AG09319 (cell line): ENCODE measurements at places on chromosomes 3 and 15.

DNA sequence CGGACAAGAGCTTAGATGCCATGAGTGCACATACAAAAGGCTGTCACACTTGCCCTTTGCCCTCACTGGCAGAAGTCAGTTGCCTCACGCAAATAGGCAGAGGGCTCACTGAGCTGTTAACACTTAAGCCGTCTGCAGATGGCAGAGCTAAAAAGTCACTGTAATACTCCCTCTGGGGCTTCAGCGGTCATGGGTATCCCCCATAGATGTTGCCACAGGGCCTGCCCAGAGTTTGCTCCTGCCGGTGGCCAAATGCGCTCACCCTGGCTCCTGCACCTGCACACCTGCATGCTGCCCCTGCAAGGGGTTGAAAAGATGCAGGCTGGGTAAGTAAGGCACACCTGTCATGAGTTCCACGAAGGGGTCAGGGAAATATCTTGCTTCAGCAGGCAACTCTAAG is 741.5 kb downstream of the EDEM1 start:
- no peak for DNase-seq

GRCh38 chr15:83644439-83644838 is 9.5 kb upstream of the ADAMTSL3 start:
- no peak for DNase-seq

- no peak for DNase-seq
Observed at GRCh38 chr15:62150445-62150844, 14.6 kb downstream of the C2CD4B start.

DNA sequence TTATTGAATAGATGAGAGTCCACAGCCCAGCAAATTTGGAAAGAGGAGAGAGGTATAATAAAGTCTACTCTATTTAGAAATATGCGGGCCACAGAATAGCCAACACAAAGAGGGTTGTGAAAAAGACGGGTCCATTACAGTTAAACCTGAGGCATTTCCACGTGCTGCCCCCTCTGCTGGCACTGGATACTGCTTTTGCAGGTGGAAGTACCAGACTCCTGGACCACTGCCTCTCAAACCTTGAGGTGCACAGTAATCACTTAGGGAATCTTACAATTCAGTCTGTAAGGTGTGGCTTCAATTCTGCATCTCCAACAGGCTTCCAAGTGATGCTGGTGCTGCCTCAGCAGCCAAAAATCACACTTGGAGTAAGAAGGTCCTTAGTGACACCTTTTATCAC is 3.0 kb upstream of the TFDP2 start:
- no peak for DNase-seq

GRCh38 chr3:29201604-29202003 is 79.3 kb upstream of the RBMS3 start:
- DNase-seq: no peak

DNA sequence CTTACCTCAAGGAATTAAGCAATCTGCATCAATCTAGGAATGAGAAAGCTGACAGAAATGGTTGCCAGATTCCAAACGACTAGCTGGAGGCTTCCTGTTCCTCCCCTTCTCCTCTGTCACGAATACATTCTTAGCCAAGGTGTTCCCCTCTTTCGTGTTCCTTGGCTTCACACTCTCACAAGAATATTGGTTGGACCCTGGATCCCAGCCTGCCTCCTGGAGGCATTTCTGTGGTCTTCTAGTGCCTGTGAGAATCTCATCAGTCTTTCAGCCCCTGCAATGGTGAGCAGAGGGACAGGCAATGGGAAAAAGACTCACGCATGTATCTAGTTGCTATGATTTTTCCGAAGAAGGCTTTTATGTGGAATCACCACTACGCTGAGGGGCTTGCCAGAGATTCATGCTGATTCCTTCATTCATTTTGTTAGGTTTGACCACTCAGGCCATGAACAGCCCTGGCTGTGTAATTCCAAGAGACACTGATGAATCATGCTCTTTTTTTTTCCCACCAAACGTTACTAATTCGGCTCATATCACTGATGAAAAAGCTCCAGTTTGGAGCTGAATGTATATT is 1.6 kb upstream of the P3H2 start:
- no peak for DNase-seq

DNA sequence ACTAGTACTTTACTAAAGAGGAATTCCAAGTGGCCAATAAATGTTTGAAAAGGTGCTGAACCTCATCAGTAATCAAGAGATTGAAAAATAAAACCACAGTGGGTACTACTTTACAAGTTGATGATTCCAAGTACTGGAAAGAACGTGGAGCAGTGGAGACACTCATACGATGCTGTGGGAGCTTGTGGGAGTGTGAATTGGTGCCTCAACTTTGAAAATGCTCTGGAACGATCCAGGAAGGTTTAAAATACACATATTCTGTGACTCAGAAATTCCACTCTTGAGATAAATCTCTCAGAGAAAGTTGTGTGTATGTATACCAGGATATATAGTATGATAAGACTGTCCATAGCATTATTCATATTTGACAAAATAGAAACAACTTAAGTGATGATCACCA is 9.3 kb downstream of the LRCH3 start:
- no peak for DNase-seq

GRCh38 chr3:146189519-146190173 is 28.7 kb upstream of the PLOD2 start:
- DNase-seq: peak; percentile 19

GRCh38 chr3:13073326-13074005 is at the start of gene IQSEC1:
TSS of gene IQSEC1 (minus strand) at chr3:13073429. CDS start at chr3:13073014, 415 bp downstream.
- DNase-seq: no peak

DNA sequence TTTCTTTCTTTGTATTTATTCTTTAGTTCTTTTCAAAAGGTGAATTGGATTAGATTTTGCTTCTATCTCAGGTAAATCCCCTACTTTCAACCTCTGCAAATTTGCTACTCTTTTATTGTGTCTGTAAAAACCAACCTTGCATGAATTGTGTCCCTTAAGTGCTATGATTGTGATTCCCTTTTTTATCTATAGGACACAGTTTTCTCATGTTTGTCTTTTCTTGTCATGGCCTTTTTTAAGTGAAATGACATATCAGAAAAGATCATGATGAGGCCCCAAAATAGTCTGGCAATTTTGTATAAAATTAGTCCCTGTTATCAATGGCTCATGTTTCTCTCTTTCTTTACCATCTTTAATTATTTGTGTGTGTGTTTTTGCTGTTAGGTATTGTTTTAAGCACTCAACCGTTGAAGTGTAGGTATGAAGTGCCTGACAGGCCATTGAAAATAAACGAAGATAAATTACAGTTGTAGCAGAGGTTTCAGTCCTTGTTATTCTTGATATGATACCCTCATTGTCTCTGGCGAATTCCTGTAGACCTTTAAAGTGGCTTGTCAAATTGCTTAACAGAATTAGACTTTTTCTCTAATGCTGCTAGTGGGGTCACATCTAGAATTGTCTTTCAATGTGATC is 184.3 kb downstream of the UBE2E2 start:
- no peak for DNase-seq

- no peak for DNase-seq
Observed at GRCh38 chr3:195097331-195098255, 173.4 kb downstream of the XXYLT1 start.

GRCh38 chr15:43266834-43267233 is at the start of gene TGM5:
TSS of gene TGM5 (minus strand) at chr15:43266928. CDS start at chr15:43266849, 79 bp downstream.
- DNase-seq: no peak

DNA sequence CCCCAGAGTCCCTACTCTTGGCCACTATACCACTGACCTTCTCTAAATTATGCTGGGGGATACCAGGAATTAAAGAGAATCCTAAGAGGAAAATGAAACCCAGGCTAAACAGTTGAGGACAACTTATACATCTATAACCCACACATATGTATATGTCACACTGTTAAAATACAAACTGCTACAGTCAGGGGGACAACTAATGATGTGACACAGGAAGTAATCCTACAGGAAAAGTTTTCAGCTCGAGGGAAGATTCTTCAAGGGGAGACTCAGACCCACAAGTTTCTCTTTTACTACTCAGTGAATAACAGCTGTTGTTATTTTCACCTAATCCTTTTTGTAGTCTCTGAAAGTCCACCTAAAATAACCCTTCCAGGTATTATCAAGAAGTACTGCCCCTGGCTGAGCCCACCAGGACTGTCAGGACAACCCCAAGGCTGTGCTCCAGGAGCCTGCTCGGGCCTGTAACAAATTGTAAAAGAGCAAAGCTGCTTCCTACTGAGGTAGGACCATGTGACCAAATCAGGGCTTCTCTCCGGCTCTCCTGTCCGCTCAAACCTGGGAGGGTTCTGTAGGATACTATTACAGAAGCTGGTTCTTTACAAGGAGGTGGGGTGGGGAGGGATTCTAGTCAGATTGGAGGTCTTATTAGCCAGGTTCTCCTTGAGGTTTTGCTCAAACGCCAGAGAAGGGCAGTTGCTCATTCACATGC is 91.6 kb downstream of the SRGAP3 start:
- DNase-seq: no peak

DNA sequence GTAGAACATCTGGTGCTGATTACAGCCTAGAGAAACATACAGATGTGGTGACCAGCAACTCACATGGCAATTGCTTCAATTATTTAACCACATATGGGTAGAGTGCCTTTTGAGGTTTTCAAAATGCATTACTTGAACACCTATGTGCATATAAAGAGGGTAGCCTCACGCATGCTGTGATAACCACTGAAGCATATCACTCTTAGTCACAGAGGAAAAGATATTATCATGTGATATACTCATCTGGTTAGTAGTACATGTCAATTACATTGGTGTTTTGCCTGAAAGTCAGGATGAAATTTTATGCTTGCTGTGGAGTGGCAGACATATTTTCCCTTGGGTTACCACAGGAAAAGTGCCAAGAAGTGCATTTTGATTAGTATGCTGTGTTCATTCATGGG is 459.3 kb upstream of the AGTR1 start:
- DNase-seq: no peak

DNA sequence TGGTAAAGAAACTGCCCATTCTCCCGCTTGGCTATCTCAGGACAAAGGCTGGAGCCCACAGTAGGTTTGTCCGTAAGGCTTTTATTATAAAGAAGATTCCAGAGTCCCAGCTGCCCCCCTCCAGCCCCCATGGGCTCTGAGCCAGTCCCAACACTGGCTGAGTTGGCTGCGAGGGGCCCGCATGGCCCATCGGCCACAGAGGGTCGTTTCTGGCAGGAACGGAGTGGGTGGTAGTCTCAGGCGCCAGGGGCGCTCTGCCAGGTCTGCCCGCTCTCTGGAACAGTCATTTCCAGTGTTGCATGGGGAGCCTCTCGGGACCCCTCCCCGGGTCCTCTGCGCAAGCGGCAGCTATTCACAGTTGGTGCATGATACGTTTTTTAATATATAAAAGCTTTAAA is 12.2 kb downstream of the H1-8 start:
- DNase-seq: no peak

DNA sequence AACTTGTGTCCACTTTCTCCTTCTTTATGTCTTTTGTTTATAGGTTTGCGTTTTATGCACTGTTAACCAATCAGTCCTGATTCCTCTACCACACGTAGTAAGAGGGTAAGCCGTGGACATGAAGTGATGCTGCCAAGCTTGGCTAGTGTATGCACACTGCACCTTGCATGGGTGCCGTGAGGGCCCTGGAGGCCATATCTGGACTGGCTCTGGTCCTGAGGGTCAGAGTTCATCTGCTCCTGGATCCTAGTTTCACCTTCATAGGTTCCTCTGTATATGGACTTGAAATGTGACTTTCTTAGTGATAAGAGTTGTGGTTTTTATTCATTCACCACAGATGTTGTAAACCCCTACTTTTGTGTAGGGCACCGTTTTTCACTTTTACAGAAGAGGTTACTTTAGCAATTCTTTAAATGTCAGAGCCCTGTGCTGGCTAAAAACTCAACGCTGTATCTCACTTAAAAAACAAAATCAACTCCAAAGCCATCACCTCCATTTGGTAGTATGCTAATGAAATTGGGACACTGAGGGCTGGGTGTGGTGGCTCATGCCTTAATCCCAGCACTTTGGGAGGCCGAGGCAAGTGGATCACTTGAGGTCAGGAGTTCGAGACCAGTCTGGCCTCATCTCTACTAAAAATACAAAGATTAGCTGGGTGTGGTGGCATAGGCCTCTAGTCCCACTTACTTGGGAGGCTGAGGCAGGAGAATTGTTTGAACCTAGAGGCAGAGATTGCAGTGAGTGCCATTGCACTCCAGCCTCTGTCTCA is 22.9 kb downstream of the SIAH2 start:
- DNase-seq: no peak

DNA sequence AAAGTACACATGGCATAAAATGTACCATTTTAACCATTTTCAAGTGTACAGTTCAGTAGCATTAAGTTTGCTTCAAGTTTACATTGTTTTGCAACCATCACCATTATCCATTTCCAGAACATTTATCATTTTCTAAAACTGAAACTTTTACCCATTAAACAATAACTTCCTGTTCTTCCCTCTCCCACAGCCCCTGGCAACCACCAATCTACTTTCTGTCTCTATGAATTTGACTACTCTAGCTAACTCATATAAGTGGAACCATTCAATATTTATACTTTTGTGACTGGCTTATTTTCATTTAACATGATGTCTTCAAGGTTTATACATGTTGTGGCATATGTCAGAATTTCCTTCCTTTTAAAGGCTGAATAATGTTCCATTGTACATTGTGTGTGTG is 19.9 kb downstream of the TMEM62 start:
- DNase-seq: no peak

- DNase-seq: no peak
Observed at GRCh38 chr3:45954306-45954705, 11.0 kb downstream of the CXCR6 start.

GRCh38 chr15:84817466-84818081 is 418 bp downstream of the ALPK3 start:
- no peak for DNase-seq

DNA sequence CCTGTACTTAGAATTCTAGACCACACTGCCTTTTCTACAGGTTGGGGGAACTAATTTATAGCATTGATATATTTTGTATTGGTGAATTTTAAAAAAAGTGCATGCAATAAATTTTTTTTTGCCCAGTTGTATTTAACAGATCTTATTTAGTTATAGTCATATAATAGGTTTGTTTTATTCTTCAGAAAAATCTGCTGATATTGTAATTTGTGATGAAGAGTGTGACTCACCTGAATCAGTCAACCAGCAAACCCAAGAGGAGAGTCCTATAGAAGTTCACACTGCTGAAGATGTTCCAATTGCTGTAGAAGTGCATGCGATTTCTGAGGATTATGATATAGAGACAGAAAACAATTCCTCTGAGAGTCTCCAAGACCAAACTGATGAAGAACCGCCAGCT is 10.3 kb downstream of the ZNF639 start:
- DNase-seq: no peak

- DNase-seq: no peak
Observed at GRCh38 chr15:32668942-32669341, 27.4 kb downstream of the SCG5 start.
